ENCODE measurements at places on chromosomes 16 and 17. TPM values are rescaled to one million over a fixed set of nuclear protein-coding genes. Genes with fewer than 3 reads are reported as not detected.

GRCh38 chr17:81715872-81716673 is 4.0 kb downstream of the SLC25A10 start:
- no peaks in the 10 kb centered on the region for H3K36me3 ChIP-seq
- H3K27me3 ChIP-seq = no peaks in the 10 kb centered on the region
- H3K4me1 ChIP-seq = peaks cover 18% of the 10 kb centered on the region
- H3K27ac ChIP-seq = no peak overlapping the region

DNA sequence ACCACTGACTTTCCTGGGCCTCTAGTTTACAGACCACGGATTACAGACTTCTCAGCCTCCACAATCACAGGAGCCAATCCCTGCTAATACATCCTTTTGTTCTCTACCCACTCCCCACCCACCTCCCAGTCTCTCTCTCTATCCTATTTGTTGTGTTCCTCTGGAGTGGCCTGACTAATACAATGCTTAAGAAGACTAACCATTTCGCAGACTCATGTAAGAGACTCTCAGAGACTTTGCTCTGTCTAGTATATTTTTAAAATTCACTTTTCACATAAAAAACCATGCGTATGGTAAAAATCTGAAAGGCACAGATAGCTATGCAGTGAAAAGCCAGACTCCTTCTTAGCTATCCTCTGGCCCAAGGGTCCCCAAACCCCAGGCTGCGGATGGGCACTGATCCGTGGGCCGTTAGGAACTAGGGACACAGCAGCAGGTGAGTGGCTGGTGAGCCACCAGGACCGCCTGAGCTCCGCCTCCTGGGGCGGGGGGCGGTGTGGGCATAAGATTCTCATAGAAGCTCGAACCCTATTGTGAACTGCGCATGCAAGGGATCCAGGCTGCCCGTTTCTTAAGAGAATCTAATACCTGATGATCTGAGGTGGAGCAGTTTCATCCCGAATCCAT is 7.6 kb downstream of the PIK3R6 start:
- no peaks in the 10 kb centered on the region for H3K36me3 ChIP-seq
- no peaks in the 10 kb centered on the region for H3K4me1 ChIP-seq
- no peak overlapping the region for H3K4me3 ChIP-seq

DNA sequence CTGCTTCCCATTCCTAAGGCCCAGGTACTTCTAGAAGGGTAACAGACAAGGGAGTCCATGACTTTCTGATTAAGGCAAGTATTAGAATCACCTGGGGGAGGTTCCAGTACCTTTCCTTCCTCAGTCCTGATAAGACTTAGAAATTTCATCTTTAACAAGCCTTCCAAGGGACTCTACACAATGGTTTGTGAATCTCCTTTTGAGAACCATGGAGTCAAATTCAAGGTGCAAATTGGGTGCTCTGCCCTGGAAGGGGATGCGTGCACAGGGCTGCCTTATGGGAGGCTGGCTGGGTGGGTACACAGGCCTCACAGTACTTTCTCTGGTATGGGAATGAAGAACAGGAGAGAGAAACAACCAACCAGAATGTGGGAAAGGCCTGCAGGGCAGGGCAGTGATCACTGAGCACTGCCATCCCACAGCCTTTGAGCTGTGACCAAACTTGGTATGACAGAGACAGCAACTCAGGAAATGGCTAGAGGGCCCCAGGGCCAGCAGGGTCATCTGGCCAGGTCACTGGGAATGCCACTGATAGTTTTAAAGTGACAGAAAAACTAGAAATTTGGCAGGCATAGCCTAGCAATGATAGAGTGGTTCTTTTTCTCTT is 3.6 kb upstream of the TMIGD1 start:
- no peak overlapping the region for H3K27ac ChIP-seq
- DNase-seq = no peak
- H3K4me1 ChIP-seq = peaks cover 18% of the 10 kb centered on the region
- H3K36me3 ChIP-seq = no peaks in the 10 kb centered on the region
- H3K27me3 ChIP-seq = no peaks in the 10 kb centered on the region

GRCh38 chr17:28827672-28828071 is 14.9 kb downstream of the FAM222B start:
- H3K36me3 ChIP-seq = no peaks in the 10 kb centered on the region
- no peak for DNase-seq
- H3K4me3 ChIP-seq = no peak overlapping the region
- no peaks in the 10 kb centered on the region for H3K4me1 ChIP-seq

DNA sequence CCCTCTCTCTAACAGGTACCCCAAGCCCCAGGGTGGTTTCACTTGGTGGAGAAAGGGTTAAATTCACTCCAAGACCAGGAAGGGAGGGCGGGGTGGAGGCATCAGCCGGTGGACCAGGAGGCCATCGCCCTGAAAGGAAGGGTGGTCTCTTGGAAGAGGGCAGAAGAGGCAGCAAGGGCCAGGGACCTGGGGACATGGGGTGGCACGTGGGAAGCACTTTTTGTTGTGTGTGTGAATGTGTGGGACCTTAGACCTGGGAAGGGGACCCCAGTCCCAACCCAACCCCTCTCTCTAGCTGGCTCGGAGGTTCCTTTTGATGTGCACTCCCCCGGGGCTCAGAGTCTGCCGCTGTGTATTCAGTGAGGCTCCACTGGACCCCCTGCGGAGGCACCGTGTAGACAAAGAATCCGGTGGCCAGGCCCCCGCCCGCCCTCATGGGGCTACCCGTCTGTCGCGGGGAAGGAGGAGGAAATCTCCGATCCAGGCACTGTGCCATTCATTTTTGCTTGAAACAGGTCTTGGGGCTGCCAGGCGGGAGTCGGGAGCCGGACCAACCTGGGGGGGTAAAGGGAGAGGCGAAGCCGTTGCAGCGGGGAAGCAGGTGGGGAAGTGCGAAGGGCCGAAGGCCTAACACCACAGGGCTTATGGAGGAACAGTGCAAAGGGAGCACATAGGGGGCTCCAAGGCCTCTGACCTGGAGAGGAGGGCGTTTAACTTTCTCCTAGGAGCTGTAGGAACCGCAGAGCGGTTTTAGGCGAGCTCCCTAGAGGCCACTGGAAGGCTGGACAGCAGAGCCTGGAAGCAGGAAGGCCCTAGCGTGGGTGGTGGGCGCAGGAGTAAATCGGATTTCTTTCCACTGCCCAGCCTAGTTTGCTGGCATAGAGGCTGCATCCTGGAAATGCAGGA is 3.2 kb upstream of the WNT3 start:
- no peak overlapping the region for H3K27ac ChIP-seq
- H3K27me3 ChIP-seq = peaks cover 71% of the 10 kb centered on the region
- H3K4me3 ChIP-seq = no peak overlapping the region
- H3K36me3 ChIP-seq = no peaks in the 10 kb centered on the region
- H3K4me1 ChIP-seq = peaks cover 21% of the 10 kb centered on the region

GRCh38 chr16:10992797-10993196 is 48.4 kb downstream of the CLEC16A start:
- H3K36me3 ChIP-seq = peaks cover 26% of the 10 kb centered on the region
- DNase-seq = no peak
- H3K4me1 ChIP-seq = no peaks in the 10 kb centered on the region
- H3K4me3 ChIP-seq = no peak overlapping the region
- H3K27ac ChIP-seq = no peak overlapping the region
- H3K27me3 ChIP-seq = no peaks in the 10 kb centered on the region

GRCh38 chr16:56102183-56102686 is 89.1 kb upstream of the GNAO1 start:
- no peak overlapping the region for H3K27ac ChIP-seq
- no peaks in the 10 kb centered on the region for H3K27me3 ChIP-seq
- no peaks in the 10 kb centered on the region for H3K4me1 ChIP-seq
- H3K36me3 ChIP-seq = no peaks in the 10 kb centered on the region
- DNase-seq = no peak

DNA sequence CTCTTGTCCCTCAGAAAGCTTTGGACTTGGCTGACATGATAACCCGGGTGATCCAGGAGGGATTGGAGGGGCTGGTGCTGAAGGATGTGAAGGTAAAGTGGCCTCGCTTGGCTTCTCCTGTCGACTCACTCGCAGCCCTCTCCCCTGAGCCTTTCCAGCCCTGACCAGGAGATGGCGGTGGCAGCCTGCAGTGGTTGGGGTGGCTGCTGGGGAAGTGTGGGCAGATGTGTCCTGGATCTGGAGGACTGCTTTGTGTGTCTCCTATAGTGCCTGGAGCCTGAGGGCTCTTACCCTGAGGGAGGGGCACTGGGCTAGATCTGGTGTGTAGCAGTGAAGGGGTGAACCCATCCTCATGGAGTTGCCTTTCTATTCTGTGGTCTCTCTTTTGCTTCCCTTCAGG is 17.9 kb downstream of the LIG3 start:
- H3K27me3 ChIP-seq = no peaks in the 10 kb centered on the region
- H3K4me3 ChIP-seq = no peak overlapping the region
- H3K4me1 ChIP-seq = peaks cover 13% of the 10 kb centered on the region
- H3K27ac ChIP-seq = peak overlapping the region; percentile 42
- peaks cover 57% of the 10 kb centered on the region for H3K36me3 ChIP-seq
- peak; percentile 77 for DNase-seq

GRCh38 chr16:83533193-83533592 is 274.6 kb upstream of the HSBP1 start:
- no peaks in the 10 kb centered on the region for H3K4me1 ChIP-seq
- H3K27ac ChIP-seq = no peak overlapping the region
- no peaks in the 10 kb centered on the region for H3K27me3 ChIP-seq

GPATCH8 gene
- total RNA-seq = 40.7 TPM

DNA sequence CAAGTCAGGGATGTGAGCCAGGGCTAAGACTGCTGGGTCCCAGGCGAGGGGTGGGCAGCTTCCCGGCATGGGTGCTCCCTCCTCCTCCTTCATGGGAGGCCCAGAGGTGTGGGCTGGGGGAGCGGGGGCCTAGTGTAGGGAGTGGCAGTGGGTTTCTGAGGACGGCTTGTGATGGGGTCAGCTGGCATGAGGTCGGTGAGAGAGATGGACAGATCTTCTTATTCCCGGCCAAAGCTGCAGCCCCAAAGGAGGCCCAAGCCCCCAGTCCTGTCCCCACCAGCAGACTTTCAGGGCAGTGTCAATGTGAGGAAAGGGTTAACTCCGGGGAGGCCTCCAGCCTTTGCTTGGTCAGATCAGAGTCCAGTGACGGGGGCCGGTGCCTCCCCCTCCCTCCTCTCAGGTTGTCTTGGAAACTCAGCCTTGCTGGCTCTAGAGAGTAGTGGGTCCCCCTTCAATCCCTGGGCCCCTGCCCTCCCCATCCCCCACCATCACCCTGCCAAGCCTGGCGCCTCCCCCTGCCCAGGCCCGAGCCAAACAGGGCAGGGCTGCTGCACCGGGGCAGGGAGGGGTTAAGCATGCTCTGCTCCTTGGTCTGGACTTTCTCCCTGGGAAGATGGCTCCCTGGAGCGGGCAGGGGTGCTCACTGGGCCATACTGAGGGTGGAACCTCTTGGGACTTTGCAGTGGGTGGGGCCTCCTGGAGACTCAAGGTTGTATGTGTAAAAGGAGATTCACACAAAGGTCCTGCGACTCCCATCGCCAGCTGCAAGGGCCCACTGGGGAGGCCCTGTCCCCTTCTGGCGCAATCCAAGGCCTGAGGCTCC is 12.4 kb downstream of the NAT9 start:
- H3K36me3 ChIP-seq = peaks cover 4% of the 10 kb centered on the region
- H3K27me3 ChIP-seq = no peaks in the 10 kb centered on the region
- H3K27ac ChIP-seq = no peak overlapping the region

STRADA gene
- 30.2 TPM for total RNA-seq

GRCh38 chr17:61457226-61457983 is 5.2 kb downstream of the TBX4 start:
- peak; percentile 61 for DNase-seq
- H3K4me1 ChIP-seq = peaks cover 20% of the 10 kb centered on the region
- peak overlapping the region; percentile 46 for H3K4me3 ChIP-seq
- no peaks in the 10 kb centered on the region for H3K36me3 ChIP-seq
- H3K27me3 ChIP-seq = peaks cover 86% of the 10 kb centered on the region

TBC1D26 gene
- total RNA-seq = not detected

CHMP1A gene
- 74.0 TPM for total RNA-seq

DNA sequence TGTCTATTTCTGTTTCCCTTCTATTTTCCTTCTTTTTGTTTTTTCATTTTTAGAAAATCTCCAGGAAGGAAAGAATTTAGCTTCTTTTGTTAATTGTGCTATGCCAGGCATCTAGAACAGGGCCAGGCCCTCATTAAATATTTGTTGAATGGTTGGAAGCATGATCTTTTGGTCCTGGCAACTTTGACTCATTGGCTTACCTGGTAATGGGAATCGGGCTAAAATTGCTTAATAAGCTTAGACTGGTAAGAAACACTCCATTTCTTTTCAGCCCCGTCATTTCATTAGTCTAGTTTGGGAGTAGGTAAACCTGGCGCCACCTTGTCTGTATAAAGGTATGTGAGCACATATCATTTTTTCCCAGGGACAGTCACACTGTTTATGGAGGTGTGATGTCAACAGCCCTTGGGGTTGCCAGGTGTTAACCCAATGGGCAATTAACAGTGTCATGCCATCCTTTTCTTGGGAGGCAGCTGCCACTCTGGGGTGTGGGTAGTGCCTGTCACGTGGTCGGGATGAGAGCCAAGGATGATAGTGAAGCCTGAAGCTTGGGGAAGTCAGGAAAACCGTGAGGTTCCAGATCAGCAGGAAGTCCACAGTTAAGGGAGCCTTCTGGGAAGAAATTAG is 9.5 kb upstream of the NDEL1 start:
- peaks cover 6% of the 10 kb centered on the region for H3K4me1 ChIP-seq
- no peak overlapping the region for H3K27ac ChIP-seq
- H3K36me3 ChIP-seq = no peaks in the 10 kb centered on the region
- H3K27me3 ChIP-seq = no peaks in the 10 kb centered on the region
- DNase-seq = no peak

- no peak for DNase-seq
- no peaks in the 10 kb centered on the region for H3K27me3 ChIP-seq
- no peaks in the 10 kb centered on the region for H3K36me3 ChIP-seq
- no peak overlapping the region for H3K27ac ChIP-seq
- no peak overlapping the region for H3K4me3 ChIP-seq
- peaks cover 7% of the 10 kb centered on the region for H3K4me1 ChIP-seq
Observed at GRCh38 chr16:25030420-25031131, 15.4 kb upstream of the ARHGAP17 start.

GRCh38 chr16:77899416-77899815 is 111.1 kb downstream of the VAT1L start:
- H3K4me3 ChIP-seq = no peak overlapping the region
- DNase-seq = no peak
- H3K27ac ChIP-seq = no peak overlapping the region
- H3K4me1 ChIP-seq = no peaks in the 10 kb centered on the region

KIF2B gene
- total RNA-seq = not detected

GRCh38 chr17:82629748-82630147 is 18.5 kb downstream of the WDR45B start:
- H3K36me3 ChIP-seq = peaks cover 70% of the 10 kb centered on the region
- DNase-seq = no peak
- no peak overlapping the region for H3K27ac ChIP-seq
- no peaks in the 10 kb centered on the region for H3K4me1 ChIP-seq
- no peak overlapping the region for H3K4me3 ChIP-seq

DNA sequence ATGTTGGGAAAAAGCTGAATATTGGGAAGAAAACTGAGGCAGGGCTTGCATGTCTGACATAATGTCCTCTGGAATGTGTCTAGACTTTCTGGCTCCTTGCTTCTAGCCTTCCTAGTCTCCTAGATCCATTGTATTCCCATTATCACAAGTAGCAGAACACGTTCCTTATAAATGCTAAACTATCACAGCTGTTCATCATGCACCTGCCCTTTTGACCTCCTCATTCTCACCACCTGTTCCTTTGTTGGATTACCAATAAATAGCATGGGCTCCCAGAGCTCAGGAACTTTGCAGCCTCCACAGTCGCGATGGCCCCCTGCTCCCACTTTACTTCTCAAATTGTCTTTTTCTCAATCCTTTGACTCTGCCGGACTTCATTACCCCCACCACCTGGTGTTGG is 49.7 kb downstream of the ACSM1 start:
- no peak overlapping the region for H3K27ac ChIP-seq
- no peaks in the 10 kb centered on the region for H3K27me3 ChIP-seq
- H3K4me1 ChIP-seq = no peaks in the 10 kb centered on the region

FBXO39 gene
- total RNA-seq = 0.49 TPM

Measured in upper lobe of right lung (tissue), 1 donor.